ENCODE measurements at places on chromosomes 4 and X. TPM values are rescaled to one million over a fixed set of nuclear protein-coding genes. Genes with fewer than 3 reads are reported as not detected.

DCLK2 gene
- 6.1 TPM for polyA plus RNA-seq

TRIM61 gene
- 2.4 TPM for polyA plus RNA-seq

SOD3 gene
- polyA plus RNA-seq = 8.2 TPM

PCDH10 gene
- polyA plus RNA-seq = 5.0 TPM

MAGEA12 gene
- polyA plus RNA-seq = not detected

LRCH2 gene
- 16.8 TPM for polyA plus RNA-seq

RPGR gene
- polyA plus RNA-seq = 14.3 TPM

HTN1 gene
- not detected for polyA plus RNA-seq

VGLL1 gene
- polyA plus RNA-seq = 16.2 TPM

GAGE12H gene
- not detected for polyA plus RNA-seq

TMEM271 gene
- 0.06 TPM for polyA plus RNA-seq

AR gene
- 3.3 TPM for polyA plus RNA-seq

FOXR2 gene
- polyA plus RNA-seq = not detected

MAGEA10 gene
- polyA plus RNA-seq = not detected

JAKMIP1 gene
- polyA plus RNA-seq = 0.09 TPM

CORIN gene
- 4.8 TPM for polyA plus RNA-seq

GDPD2 gene
- 1.9 TPM for polyA plus RNA-seq

P2RY8 gene
- polyA plus RNA-seq = 0.62 TPM

DCAF12L1 gene
- 6.1 TPM for polyA plus RNA-seq

GABRA4 gene
- polyA plus RNA-seq = 0.13 TPM

PLP2 gene
- polyA plus RNA-seq = 42.3 TPM

TEX13C gene
- polyA plus RNA-seq = not detected
